NCI-H524 (cell line): ENCODE measurements at places on chromosomes 13 and 19.
A peak's percentile ranks its signal among the peaks of the same experiment; 100 is the strongest.

DNA sequence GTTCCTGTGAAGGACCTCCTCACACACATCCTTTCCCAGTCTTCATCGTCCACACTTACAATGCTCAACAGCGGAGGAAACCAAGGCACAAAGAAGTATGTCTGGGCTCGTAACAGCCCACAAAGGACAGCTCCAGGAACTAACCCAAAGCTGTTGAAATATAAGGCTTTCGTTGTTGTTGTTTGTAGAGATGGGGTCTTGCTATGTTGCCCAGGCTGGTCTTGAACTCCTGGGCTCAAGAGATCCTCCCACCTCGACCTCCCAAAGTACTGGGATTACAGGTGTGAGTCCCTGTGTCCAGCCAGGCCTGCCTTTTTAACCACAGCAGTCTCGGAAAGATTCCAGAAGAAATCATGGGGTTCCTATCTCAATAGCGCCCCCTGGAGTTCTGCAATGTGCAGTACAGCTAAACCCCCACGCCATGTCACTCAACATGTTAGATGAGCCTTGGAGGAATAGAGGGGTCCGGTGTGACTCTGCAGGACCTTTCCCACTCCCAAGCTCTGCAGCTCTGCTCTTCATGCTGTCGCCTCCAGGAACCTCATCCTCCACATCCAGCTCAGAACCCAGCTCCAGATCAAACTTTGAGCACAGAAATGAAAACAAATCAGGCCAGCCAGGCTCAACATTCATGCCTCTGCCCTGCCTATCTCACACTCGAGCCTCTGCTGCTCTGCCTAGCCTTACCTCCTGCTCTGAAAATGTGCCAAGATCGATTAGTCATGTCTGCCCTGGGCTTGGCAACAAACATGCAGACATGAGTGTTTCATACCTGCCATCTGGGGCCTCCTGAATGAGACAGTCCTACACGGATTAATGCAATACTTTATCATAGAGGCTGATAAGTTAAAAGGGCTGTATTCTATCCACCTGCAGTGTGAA lies 7.5 kb downstream of the PLA2G4C start:
- DNase-seq = peak; percentile 32

DNA sequence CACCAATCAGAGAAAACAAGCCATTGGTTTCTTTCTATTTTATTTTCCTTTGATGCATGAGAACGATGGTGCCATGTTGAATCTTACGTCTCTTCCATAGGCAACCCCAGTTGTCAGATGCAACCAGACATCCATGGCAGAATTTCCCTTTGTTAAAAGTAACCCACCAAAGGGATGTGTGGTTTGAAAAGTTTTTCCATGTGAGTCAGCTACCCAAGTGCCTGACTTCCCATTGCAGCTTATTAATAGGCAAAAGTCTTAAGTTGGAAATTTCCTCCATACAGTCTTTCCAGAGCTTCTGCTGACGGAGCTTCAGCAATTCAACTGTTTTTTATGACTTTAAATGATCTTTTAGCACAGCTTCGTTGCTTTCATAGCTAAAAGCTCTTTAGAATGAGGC lies 73.8 kb upstream of the FAM216B start:
- DNase-seq = no peak

DNA sequence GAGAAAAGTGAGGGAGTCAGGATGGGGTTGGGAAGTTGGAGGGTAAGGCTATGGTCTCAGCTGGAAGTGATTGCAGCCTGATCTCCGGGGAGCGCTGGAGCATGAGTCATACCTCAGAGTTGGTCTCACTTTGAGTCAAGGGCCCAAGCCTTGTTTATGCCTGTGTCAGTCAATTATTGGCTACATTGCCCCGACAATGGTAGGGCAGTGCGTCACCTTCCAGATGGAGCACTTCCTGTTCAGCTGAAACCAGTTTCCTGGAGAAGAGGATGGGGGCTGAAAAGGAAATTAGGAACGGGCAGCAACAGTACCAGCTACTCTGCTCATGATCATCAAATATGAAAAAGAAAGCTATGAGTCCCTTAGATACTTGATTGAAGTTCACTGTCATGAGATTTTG lies 60.4 kb downstream of the ADGRE1 start:
- no peak for DNase-seq

- no peak for DNase-seq
These were observed 99.0 kb downstream of the ZNF429 start for GRCh38 chr19:21604351-21604926.

- peak; percentile 79 for DNase-seq
These were observed at the start of gene RNASEH2A for GRCh38 chr19:12806242-12807081. TSS of gene RNASEH2A (plus strand) at chr19:12806584. CDS start at chr19:12806674, 90 bp downstream.

DNA sequence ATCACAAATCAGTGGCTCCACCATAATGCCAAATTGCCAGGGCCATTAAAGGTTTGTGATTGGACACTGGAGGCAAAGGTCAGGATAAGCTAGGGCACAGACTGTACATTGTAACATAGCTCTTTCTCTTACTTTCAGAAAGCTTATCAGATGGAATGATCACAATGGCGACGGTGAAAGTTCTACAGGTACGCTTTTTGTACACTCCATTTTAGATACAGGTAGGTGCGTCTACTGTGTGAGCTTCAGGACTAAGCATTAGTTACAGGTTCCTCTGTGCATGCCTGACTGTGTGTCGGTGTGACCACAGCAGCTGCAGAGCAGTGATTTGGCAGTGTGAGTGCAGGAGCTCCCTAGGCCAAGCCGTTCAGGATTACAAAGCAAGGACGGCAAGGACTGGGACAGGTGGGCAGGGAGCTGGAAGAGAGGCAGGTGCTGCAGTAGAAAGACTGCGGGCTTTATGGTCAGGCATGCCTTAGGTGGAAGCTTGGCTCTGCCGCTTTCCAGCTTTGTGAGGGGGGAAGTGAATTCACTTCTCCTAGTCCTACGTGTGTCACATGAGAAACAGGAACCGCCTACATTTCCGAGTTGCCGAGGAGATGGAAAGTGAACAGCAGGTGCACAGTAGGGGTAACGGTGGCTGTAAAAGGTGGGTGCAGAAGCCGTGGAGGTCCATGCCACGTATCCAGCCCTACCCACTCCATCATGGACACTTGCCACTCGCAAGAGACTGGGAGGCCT lies 49.6 kb downstream of the MRPL57 start:
- DNase-seq = no peak

DNA sequence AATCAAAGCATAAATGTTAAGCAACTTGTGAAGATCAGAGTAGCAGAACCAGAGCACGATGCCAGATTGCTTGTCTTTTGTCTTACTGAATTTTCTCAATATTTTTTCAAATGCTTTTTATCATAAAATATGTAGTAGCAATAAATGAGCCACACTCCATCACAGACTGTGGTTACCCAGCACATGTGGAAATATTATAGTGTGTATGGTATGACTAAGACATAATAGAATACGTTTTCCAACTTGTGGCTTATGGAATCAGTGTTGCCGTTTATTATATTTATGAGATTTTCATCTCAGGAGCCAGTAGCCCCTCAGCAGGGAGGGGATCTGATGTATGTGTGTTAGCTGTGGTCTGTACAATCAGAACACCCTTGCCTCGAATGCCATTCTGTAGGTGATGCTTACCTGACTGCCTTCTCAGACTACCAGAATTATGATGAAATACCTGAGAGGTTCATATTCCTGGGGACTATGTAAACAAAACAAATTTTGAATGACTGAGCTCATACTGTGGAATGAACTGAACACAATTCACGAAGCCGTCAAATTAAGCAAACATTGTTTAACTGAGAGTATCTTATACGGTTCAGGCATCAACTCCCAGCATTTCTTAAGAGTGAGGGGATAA lies 1.9 kb downstream of the SCEL start:
- no peak for DNase-seq

GRCh38 chr13:99407906-99408702 lies 93.2 kb upstream of the TM9SF2 start:
- DNase-seq = no peak

DNA sequence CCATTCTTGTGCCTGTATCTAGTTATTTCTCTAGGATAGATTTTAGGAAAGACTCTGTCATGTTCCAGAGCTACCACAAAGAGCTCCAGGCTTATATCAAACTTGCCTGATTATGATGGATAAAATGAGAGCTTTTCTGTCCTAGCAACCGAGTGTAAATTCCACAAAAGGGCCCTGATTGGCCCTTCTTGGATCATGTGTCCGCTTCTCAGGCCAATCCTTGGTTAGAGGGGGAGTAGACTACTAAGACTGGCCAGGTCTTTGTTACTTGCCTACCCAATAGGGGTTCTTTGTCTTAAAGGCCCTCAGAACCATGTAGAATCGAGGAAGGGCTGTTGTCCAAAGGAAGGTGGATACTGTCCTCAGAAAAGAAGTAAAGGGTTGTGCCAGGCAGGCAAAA lies 2.4 kb downstream of the DHX34 start:
- DNase-seq = peak; percentile 23

- DNase-seq = no peak
These were observed 127.2 kb downstream of the DNAJC15 start for GRCh38 chr13:43150369-43151207.

GRCh38 chr13:21142766-21143165 lies 33.6 kb downstream of the SKA3 start:
- DNase-seq = no peak

- DNase-seq = no peak
These were observed 28.0 kb downstream of the SH3GL1 start for GRCh38 chr19:4372165-4373012.

DNA sequence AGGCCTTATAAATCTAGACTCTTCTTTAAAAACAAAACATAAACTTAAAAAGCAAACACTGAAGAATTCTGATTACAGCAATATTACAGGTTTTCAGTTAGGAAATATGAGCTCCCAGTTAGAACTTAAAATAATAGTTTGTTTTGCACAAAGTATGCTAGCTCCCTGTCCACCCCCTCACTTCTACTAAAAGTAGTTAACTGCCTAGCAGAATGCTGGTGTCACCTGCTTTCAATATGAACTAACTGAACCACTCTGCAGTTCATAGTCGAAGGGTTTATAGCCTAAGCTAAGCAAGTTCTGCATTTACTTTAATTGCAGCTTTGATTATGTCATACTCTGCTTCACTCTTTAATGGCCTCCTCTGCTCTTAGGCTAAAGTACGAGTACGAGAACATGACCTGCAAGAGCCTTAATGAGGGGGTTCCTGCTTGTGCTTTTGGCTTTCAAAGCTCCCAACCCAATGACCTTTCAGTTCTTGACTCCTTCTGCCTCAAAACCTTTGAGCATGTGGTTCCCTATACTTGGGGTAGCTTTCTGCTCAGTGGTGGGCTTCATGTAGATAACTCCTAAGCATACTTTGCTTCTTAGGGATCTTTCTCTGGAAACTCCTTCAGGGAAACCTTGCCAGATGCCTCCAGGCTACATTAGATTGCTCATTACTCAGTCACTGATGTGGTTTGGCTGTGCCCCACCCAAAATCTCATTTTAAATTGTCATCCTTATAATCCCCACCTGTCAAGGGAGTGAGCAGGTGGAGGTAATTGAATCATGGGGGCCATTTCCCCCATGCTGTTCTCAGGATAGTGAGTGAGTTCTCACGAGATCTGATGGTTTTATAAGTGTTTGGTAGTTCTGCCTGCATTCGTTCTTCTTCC lies 278.9 kb upstream of the ARGLU1 start:
- DNase-seq = no peak

GRCh38 chr19:47155148-47155547 lies 24.5 kb downstream of the SAE1 start:
- no peak for DNase-seq

- no peak for DNase-seq
These were observed 312 bp downstream of the CAPS start for GRCh38 chr19:5914358-5914774.
